ENCODE measurements at places on chromosomes 6 and 20.

DNA sequence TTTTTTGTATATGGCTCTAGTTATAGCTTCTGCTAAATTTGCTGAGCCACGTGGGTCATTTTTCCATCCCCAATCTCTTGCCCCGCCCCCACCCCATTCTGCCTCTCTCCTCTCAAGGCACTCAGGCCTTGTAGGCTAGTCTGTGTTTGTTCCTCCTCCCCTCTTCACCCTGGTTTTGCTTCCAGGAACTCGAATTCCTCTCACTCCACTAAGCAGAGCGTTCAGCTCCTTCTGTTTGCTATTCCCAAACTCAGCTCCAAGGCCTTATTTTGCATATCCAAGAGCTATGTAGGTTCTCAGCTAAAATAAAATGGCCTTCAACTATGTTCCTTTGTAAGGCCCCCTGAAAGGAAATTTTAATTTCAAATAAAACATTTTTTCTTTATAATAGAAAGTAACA lies 1293.7 kb downstream of the EPHA7 start:
- DNase-seq: no peak

GRCh38 chr6:167827583-167828324 lies 1.0 kb downstream of the AFDN start:
- DNase-seq: peak; percentile 82

DNA sequence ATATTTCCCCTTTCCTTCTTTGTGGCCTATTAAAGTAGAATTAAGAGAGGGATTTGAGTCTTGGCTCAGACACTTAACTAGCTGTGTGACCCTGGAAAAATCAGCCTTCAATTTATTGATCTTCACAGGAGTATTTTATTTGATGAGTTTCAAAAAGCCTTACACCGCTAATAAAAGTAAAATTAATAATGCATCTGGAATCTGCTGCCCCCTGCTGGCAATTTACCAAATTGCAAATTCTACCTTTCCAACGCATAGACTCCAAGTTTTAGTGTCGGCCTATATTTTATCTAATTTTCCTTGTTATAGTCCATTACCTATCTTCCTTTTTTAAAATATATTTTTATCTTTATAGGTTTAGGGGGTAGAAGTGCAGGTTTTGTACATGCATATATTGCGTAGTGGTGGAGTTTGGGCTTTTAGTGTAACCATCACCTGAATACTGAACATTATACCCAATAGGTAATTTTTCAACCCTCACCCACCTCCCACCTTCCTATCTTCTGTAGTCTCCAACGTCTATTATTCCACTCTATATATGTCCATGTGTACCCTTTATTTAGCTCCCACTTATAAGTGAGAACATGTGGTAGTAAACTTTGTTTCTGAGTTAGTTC lies 46.3 kb downstream of the GOPC start:
- DNase-seq: peak; percentile 8

DNA sequence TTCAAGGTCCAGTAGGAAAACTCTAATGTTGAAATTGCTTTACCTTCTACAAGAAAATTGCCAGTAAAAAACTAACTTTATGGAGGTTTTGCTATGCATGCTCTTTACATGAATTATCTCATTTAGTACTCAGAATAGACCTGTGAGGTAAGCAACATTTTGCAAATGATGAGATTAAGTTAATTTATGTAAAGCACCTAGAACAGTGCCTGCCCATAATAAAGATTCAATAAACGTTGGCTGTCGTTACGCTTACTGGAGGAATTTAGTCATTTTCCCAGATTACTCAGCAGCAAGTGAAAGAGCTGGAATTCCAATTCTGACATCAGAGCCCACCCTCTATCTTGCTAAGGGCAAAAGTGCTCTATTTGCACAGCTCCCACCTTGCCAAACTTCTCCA lies 69.4 kb upstream of the ARID1B start:
- DNase-seq: no peak

DNA sequence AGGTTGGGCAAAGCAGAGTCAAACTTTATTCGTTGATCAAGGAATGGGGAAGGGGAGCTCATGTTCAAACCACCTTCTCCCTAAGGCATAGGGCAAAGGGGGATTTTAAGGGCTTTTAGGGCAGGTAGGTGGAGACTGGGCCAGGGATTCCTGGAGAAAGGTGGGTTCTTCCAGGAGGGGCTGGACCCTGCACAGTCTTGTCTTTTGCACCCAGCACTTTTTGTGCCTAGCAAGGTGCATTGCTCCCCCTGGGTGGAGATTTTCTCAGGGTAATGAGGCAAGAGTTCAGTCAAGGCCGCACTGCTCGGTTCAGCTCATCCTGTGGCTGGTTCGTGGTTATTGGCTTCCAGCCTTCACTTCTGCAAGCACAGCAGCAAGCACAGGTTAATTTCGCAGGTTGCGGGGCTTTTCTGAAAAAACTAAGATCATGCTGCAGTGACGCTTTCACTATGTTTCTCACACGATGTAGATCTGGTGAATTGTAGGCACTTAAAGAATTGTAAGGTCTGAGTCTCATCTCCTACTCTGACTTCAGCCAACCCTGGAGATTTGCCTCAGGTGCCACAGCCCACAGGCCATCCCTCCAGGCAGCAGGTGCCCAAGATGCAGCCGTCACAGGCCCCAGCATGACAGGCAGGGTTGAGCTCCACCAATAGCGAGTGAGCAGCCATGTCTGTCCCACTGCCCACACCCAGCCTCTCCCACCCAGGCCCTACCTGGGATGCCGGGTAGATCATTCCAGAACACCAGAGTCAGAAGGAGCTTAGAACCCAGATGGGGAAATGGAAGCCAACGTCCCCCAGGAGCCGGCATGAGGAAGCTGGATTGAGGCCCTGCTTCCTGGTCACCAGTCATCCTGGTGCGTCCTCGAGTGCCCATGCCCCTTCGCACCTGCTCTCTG lies 37.1 kb downstream of the SUN5 start:
- no peak for DNase-seq

- no peak for DNase-seq
Observed at GRCh38 chr6:40948570-40948969, 90.5 kb downstream of the UNC5CL start.

- DNase-seq: no peak
Observed at GRCh38 chr6:109894181-109894580, 83.9 kb upstream of the GPR6 start.

GRCh38 chr6:17439243-17439993 lies 46.0 kb downstream of the CAP2 start:
- DNase-seq: no peak

GRCh38 chr20:39893003-39893685 lies 795.9 kb downstream of the MAFB start:
- DNase-seq: peak; percentile 1
